ENCODE measurements at places on chromosomes 7 and 10.

- DNase-seq = peak; percentile 46
Observed at GRCh38 chr10:78634389-78634815, 434.4 kb upstream of the ZMIZ1 start.

GRCh38 chr7:112790586-112791003, 402 bp upstream of the TMEM168 start:
- DNase-seq = no peak

DNA sequence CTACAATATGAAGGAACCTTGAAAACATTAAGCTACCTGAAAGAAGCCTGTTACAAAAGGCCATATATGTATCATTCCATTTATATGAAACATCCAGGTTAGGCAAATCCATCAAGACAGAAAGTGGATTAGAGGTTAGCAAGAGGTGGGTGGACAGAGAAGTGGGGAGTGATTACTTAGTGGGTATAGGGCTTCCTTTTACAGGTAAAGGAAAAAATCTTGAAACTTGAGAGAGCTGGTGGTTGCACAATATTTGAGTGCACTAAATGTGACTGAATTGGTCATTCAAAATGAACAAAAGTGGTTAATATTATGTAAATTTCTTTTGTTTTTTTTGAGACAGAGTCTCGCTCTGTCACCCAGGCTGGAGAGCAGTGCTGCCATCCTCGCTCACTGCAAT, 119.4 kb upstream of the KIF5B start:
- no peak for DNase-seq

GRCh38 chr10:4622384-4622783, 203.6 kb upstream of the AKR1E2 start:
- no peak for DNase-seq

DNA sequence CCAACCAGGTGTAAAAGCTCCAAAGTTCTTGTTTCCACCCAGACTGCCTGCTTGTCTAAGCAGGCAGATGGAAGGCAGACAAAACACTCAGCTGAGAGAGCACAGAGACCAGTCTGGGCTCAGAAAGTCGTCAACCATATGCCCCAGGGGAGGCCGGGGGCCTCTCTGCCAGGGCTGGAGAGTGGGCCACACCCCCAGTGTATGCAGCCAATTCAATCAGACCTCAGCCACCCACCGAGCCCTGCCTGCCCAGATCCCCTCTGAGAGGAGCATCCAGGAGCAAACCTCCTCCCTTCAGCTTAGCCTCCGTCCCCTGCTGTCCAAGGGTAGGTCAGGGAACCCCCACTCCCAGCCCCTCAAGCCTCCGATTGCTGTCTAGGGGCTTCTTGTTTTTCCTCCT, 196.3 kb downstream of the LSM5 start:
- DNase-seq = no peak

DNA sequence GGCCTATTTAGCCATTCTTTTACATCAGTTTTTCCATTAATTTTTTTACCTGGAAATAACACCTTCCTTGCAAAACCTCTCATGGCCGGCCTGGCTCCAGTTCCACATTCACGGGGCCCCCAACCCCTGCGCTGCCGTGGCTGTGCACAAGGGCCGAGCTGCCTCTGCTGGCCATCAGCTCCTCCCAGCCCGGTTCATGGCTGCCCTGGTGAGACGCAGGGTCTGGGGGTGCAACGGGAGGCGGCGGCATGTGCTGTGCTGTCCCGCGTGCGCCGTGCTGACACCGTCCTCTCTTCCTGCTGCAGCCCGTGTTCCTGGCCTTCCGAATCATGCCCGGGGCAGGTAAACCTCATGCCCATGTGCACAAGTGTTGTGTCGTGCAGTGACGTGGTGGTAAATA, 4.4 kb downstream of the NKX6-2 start:
- no peak for DNase-seq

- no peak for DNase-seq
Observed at GRCh38 chr7:99000904-99001465, 122.7 kb downstream of the TRRAP start.

GRCh38 chr7:19508124-19508523, 200.7 kb downstream of the POLR1F start:
- no peak for DNase-seq

DNA sequence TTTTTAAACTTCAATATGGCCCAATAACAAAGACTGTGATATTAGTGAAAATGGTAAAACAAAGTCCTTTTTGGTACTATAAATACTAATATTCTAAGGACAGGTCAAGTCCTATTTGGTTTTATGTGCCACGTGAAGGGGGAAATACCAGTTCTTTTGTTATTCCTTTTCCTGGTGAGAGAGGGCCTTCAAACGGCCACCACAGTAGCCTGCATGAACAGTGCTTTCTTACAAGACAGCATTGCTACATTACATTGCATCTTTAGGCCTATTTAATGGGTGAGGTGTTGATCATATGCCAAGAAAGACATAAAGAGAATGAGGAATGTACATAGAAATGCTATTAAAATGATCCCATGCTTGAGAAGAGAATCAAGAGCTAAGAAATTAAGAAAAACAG, 214.8 kb downstream of the LRRTM3 start:
- no peak for DNase-seq

DNA sequence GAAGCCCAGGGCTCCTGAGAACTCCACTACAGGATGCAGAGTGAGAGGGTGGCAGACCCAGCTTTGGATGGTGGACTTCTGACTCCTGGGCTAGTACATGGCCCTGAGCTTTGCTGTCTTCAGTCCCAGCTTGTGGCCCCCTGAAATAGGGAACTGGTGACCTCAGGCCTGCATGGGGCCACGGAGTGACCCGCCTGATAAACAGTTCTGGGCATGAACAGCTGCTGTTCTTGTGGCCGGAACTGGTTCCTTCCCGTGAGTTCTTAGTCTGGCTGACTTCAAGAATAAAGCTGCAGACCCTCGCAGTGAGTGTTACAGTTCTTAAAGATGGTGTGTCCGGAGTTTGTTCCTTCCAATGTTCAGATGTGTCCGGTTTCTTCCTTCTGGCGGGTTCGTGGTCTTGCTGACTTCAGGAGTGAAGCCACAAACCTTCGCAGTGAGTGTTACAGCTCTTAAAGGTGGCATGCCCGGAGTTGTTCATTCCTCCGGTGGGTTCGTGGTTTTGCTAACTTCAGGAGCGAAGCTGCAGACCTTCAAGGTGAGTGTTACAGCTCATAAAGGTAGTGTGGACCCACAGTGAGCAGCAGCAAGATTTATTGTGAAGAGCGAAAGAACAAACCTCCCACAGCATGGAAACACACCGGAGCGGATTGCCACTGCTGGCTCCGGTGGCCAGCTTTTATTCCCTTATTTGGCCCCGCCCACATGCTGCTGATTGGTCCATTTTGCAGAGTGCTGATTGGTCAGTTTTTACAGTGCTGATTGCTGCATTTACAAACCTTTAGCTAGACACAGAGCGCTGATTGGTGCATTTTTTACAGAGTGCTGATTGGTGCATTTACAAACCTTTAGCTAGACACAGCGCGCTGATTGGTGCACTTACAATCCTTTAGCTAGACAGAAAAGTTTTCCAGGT, 268.0 kb downstream of the ZEB1 start:
- DNase-seq = no peak

DNA sequence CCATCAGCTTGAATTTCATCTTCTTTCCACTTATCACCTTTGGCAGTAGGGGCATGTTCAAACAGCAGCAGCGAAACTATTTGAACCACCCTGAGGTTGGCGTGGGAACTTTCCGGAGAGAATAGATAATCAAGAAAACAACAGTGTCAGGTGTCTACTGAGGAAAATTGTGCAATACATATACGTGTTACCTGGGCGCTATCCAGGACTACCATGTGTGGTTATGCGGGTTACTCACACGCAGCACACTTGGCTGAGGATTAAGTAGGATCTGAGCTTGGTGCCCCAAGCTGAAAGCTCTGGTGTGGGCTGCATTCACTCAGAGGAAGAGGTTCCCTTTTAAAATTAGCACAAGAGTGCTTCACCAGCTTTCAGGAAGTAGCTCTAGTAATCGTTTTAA, 8.8 kb upstream of the ABI1 start:
- DNase-seq = peak; percentile 58

- peak; percentile 37 for DNase-seq
Observed at GRCh38 chr10:13349463-13350274, 1.6 kb upstream of the SEPHS1 start.

GRCh38 chr10:71621231-71622153, 98.1 kb downstream of the C10orf105 start:
- no peak for DNase-seq

GRCh38 chr7:74498996-74499834, 45.5 kb downstream of the GTF2IRD1 start:
- no peak for DNase-seq

DNA sequence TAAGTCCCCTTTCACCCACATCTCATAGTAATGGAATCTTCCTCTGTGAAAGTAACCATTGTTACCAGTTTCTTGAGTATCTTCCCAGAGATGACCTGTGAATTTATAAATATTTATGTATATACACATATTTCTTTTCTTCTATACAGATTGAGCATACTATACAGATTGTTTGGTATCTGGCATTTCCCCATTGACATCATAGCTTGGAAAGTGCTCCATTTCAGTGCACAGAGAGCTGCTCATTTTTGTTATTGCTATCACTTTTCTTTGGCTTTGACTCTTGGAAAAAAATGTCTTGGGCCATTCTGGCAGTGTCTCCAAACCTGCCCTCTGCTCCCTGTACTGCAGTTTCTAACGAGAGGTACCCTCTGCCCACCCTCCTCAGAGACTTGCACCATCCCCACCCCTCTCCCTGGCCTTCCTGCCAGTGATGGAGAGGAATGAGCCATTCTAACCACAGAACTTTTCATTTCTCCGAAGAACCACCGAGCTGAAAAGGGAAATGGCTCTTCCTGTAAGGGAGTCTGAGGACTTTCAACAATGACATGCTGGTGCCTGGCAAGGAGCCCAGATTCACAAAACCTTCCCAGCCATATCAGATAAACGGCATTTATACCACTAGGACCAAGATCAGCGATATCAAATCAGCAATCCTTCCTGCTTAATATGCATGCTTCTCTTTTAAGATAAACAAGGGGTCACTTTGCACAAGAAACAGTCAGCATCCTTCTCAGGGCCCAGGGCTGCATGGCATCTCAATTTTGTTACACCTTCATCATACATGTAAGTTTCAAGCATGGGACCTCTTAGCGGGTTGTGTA, 19.7 kb upstream of the CCSER2 start:
- peak; percentile 49 for DNase-seq

DNA sequence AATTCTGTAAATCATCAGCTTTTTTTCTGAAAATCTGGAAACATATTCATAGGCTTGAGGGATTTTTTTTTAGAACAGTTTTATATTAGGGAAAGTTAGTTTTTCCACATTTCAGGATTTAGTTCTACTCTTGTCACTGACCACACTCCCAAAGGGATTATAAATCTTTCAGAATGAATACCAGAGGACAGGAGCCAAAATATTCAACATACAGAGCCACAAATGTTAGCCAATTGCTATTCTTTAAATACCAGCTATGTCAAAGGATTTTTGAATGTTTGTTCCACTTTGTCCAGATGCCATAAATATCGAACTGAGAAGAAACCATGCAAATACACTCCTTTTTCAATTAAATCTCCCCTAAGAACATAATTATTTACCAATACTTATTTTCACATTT, 50.7 kb downstream of the ODAD2 start:
- no peak for DNase-seq

DNA sequence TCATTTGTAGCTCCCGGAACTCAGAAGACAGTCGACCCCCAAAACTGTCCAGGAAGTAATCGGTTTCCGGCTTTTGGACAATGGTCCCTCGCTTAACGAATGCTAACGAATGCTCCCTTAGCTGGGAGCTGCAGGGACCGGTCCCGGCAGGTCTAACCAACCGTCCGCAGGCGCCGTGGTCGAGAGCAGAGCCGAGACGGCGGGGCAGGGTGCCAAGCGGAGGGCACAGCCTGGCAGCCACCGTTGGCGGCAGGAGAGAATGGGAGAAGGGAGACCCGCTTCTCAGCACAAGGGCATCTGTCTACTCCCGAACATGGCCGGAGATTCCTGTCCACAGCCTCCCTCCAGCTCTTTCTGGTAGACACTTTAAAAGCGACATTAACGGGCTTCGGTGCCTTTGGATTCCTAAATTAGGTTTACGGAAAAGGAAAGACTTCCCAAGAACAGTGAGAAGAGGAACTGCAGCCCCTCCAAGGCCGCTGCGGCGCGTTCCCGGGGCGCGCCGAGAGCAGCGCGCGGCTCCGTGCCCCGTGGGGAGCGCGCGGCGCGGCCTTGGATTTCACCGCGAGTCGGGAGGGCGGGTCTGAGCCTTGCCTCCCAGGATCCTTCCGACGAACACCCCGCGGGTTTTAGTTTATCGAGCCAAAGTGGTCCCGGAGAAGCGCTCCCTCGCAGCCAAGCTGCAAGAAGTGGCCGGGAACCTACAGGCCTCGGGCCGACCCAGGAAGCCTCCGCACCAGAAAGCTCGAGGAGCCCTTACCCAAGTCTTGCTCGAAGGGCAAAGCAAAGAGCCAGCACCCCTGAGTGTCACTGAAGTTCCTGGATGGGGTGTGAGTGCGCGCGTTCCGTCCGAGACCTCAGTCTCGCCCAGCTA, 3.6 kb upstream of the TBX20 start:
- no peak for DNase-seq

GRCh38 chr10:90138844-90139243, 437.5 kb downstream of the KIF20B start:
- DNase-seq = no peak

DNA sequence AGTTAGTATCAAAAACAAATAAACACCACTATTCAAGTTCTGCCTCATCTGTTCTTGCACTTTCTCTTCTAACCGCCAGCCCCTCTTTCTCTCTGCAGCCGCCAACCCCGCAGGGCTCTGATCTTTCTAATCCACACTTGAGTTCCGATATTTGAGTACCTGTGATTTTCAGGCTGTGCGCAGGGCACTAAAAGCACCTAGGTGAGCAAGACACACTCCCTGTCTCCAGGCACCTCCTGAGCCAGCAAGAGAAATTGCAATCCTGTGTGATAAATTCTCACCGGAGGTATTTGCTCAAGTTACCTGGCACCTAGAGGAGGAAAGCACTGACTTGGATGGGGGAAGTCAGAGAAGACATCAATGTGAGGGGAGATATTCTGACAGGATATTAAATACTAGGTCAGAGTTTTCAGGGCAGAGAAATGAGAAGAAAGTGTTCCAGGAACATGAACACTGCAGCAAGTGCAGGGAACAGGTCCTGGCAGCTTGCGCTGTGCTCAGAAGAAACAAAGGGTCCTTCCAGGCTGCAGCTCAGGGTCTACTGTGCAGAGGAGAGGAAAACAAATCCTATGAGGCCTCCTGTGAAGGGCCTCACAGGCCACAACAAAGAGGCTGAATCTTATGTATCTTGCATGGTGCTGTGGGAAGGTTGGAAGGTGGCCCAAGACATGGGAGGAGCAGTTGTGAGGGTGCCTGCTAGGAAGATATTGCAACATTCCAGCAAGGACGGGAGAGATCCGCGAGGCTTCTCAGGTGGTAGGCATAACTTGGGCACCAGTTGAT, 568.7 kb upstream of the MGMT start:
- no peak for DNase-seq

DNA sequence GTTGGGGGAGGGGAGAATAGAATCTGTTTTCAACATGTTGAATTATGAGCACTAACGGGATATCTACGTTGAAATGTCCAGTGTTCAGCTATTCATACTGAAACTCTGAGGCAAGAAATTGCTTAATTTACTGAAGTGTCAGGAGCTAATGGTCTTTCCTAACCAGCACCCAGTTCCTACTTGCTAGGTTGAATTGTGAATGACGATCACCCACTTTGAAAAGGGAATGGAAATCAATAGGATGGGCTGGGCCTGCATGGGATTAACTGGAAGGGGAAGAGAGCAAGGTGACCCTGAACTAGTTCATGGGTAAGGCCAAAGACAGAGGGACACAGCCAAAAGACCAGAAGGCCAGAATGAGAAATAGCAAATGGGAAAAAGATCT, 51.3 kb downstream of the HIPK2 start:
- DNase-seq = no peak
